ENCODE measurements at places on chromosomes 5 and 9.

- no peak for DNase-seq
Observed at GRCh38 chr9:120441426-120442307, 138.3 kb downstream of the CDK5RAP2 start.

DNA sequence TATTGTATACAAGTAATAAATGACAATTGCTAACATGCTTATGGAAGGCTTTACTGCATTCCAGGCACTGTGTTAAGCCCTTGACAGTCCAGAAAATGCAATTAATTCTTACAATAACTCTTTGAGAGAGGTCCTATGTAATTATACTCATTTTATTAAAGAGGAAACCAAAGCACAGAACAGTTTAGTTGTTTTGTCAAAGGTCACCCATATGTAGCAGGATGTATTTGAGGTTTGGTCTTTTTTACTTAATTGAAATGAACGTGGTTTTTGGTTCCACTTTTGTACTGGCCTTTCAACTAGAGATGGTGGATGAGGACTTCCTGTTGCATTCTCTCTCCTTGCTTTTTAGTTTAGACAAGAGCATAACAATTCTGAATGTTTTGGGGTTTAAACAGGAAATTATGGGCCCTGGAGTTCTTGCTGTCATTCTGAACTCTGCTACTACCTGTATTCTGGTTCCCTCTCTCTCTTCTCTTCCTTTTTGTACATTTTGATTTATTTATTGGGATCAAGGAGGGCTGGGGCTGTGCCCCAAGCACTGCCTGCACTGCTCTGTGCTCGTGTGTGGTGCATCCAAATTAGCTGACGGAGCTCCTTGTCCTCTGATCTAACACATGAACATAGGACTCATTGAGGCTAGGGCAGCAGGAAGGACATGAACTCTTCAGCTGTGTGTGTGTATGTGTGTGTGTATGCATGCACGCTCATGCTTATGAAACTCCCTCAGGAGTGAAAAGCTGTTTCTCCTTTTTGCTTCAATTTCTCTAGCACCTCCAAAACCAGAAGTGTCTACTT lies 47.4 kb downstream of the SLC28A3 start:
- DNase-seq = no peak

GRCh38 chr5:37090781-37091180 lies 158.4 kb downstream of the CPLANE1 start:
- no peak for DNase-seq

- DNase-seq = no peak
Observed at GRCh38 chr5:14879393-14879792, 7.8 kb upstream of the ANKH start.

GRCh38 chr9:121884057-121884541 lies 209.0 kb downstream of the TTLL11 start:
- no peak for DNase-seq

- DNase-seq = no peak
Observed at GRCh38 chr5:99378443-99378842, 449.6 kb upstream of the CHD1 start.

GRCh38 chr9:121305269-121305994 lies 37.5 kb downstream of the GSN start:
- no peak for DNase-seq

GRCh38 chr5:69202497-69202896 lies 13.1 kb downstream of the CENPH start:
- DNase-seq = no peak

- no peak for DNase-seq
Observed at GRCh38 chr5:102596113-102596512, 97.3 kb upstream of the SLCO6A1 start.

GRCh38 chr5:180598316-180598701 lies 7.0 kb upstream of the SCGB3A1 start:
- no peak for DNase-seq

DNA sequence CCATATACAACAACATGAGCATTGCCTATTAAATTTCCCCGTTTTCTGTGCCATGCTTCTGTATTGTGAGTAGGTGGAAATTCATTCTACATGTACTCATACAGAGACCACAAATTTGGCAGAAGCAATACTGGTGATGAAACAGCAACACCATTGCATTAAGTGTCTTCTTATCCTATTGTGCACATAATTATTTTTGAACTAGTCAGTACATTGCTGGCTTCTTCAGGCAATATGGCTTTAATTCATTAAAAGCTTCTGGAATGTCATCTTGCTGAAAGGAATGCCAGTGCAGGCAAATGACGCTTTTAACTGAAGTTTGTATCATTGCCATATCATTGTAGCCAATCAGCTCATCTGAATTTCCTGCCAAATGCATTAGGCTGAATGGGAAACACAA lies 82.6 kb downstream of the KIAA1958 start:
- DNase-seq = no peak

DNA sequence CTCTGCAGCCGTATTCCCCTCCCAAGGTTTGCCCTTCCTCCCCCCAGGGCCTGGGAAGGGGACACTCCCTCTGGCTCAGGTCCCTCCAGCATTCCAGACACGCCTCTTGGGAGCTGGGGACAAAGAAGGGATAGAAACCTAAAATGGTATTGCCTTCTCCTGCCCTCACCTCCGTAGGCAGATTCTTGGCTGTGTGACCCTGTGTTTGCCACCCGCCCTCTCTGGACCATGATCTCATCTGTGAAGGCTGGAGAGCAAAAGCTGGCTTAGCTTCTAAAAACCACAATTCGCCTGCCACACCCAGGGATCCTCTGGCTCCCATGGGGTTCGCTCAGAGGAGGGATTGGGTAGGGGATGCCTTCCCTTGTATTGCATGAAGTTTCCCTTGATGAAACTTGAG lies 7.7 kb downstream of the AQP3 start:
- no peak for DNase-seq

DNA sequence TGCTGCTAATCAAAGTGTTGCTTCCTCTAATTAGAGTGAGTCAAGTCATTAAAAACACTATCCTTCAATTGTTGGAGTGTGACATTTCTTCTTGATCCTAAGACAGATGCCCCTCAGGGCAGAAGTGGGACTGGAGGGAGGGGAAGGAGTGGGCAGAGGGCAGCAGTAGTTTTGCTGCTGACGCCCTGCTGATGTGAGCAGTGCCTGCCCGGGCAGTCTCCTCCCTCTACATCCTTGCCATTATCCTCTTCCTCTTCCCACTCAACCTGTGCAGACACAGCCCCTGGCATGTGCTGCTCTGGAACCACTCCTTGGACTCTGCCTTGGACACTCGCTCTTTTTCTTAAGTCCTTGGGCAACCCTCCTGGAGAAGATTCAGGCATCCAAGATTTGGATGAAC lies 232.5 kb downstream of the HSPA4 start:
- DNase-seq = no peak

DNA sequence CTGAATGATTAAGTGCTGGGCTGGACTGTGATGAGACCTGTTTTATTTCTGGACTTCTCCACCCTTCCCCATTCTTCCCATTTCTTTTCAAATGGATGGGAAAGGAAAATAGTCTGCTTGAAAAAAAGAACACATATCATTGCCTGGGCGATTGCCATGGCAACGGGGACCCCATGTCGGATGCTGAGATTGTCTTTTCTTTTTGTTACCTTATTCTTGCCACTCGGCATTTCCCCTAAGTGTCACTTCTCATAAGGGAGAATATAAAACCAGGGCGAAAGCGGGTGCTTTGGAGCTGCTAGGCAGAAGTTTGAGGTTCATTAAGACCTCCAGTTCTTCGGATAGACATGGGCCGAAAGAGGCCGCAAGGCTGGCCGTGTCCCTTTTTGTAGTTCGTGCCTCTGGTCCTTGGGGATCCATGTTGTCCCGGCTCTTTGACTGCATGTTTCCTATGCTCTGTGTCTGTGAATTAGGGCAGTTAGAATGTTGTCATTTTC lies 763 bp downstream of the FGD3 start:
- no peak for DNase-seq

- DNase-seq = no peak
Observed at GRCh38 chr5:117497601-117498000, 923.0 kb upstream of the SEMA6A start.

GRCh38 chr5:11785771-11786352 lies 118.4 kb downstream of the CTNND2 start:
- no peak for DNase-seq

DNA sequence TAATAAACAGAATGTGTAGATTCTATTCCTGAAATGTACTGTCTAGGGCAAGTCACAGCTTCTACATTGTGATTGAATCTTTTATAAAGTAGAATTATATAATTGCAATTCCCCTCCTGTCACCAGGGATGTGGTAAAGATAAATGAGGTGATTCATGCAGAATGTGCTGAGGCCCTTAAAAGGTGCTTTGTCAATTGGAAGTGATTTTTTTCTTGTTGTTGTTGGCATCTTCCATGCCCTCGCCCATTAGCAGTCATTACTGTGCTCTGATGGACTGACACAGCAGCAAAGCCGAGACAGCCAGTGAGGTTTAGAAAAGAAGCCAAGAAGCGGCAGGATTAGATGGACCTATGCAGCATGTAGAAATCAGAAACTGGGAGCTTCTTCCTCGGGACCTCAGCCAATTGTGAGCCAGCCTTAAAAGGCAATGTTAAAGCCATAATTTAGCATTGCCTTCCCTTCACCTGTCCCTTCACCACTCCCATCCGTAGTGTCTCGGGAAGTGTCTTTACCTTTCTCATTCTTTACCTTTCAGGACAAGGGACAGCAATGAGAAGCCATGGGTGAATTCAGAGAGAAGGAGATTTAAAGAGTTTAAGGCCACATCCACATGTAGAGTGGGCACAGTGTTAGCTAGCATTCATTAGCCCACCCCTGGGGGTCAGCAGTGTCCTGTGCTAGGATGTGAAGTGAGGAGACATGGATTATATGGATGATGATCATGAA lies 257.8 kb downstream of the PLK2 start:
- no peak for DNase-seq

DNA sequence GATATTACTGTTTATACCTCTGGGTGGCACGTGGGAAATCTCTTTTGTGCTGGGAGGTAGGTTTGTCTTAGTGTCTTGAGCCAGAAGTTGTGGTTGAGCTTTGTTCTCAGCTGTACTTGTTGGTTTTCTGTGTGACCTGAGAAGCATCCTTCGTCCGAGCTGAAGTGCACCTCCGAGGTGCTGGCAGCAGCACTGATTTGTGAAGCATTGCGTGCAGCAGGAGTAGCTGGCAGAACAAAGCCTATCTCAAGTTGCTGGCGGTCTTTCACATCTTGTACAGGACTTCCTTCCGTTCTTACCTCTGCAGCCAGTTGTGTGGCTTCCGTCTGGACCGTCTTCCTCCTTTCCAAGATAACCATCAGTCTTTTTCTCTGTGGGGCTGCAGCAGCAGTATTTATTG lies 4.3 kb downstream of the PRRC2B start:
- no peak for DNase-seq

GRCh38 chr5:35881758-35882157 lies 25.1 kb downstream of the IL7R start:
- no peak for DNase-seq

GRCh38 chr9:76717613-76718012 lies 46.6 kb upstream of the PCA3 start:
- no peak for DNase-seq

- no peak for DNase-seq
Observed at GRCh38 chr5:9335754-9336495, 209.9 kb downstream of the SEMA5A start.

DNA sequence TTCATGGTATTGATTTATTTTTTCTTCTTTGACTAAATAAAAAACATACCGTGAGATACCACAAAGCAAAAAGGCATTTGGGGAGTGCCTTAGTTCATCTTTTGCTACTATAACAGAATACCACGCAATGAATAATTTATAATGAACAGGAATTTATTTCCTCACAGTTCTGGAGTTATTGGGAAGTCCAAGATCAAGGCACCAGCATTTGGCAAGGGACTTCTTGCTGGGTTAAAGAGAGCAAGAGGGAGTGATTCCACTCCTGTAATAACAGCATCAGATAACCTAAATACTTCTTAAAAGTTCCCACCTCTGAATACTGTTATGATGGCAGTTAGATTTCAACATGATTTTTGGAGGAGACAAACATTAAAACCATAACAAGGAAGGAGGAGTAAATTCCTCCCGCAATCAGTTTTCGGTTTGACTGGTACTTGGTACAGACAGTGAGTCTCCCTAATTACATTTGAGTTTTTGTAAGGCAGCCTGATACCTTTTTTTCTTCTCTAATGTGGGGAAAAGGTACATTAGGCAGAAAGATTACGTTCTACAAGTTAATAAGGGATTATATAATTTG lies 8.8 kb upstream of the OMD start:
- DNase-seq = no peak

GRCh38 chr9:16277471-16277960 lies 593.0 kb downstream of the BNC2 start:
- DNase-seq = no peak

DNA sequence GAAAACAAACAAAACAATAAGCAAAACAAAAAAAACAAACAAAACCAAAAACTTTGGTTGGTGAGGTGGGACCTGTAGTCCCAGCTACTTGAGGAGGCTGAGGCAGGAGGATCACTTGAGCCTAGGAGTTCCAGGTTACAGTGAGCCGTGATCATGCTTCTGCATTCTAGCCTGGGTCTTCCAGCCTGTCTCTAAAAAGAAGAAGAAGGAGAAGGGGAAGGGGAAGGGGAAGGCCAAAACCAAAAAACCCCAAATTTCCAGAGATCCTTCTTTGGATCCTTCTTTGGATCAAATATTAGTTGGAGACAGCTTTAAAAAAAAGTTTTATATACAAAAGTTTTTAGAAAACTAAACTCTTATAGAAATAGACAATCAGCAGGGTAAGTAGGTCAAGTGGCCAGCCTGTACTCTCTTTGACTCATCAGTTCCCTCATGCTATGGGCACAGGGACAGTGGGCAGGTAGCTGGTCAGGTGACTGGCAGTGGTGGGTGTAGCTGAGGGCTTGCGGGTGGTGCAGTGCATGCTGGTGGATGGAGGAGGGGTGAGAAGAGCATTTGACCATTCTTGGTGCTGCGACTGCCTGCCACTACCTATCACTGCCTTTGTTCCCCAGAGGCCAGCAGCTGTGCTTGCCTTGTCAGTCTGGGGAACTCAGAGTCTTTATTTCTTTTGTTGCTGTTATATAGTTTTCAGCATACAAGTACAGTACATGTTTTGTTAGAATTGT lies 12.6 kb downstream of the RCL1 start:
- no peak for DNase-seq

- DNase-seq = no peak
Observed at GRCh38 chr9:95511952-95512708, 4.6 kb downstream of the PTCH1 start.

GRCh38 chr5:126587551-126588390 lies 7.2 kb downstream of the ALDH7A1 start:
- no peak for DNase-seq

DNA sequence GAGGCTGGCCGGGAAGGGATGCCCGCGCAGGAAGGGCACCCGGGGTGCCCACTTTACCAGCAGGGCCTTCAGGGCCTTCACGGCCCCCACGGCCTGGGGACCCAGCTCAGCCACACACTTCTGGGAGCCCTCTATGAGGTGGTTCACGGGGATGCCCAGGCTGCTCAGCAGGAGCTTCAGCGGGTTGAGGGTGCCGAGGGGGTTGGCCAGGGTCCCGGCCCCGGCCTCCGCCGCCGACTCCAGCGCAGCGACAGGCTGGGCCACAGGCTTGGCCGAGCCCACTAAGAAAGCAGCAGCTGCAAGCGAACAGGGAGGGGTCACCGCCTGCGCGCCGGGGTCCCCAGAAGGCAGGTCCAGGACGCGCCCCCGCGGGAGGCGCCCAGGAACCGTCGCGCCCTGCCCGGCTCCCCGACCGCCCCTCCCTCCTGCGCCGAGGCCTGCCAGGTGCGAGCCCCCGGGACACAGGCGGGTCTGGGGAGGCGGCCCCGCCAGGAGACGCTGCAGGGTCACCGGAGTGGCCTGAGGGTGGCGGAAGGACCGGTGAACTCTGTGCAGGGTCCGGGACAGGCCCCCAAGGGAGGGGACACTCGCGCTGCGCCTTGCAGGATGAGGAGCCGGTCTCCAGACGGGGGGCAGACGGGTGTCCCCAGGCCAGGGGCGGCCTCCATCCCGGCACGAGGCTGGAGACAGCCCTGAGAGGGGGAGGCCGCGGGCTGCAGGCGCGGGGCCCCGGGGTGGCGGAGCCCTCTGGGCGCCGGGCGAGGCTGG lies 572 bp downstream of the SCGB3A1 start:
- DNase-seq = no peak
